Stimulated activated CD4-positive, alpha-beta T cell treated with anti-CD3 and anti-CD28 coated beads, TNF-alpha, amount 100 ng/mL, for 4 hours (primary cell): ENCODE measurements at places on chromosomes 5 and 9.

- DNase-seq: no peak
These were observed 26.0 kb downstream of the JAKMIP2 start for GRCh38 chr5:147756566-147756965.

DNA sequence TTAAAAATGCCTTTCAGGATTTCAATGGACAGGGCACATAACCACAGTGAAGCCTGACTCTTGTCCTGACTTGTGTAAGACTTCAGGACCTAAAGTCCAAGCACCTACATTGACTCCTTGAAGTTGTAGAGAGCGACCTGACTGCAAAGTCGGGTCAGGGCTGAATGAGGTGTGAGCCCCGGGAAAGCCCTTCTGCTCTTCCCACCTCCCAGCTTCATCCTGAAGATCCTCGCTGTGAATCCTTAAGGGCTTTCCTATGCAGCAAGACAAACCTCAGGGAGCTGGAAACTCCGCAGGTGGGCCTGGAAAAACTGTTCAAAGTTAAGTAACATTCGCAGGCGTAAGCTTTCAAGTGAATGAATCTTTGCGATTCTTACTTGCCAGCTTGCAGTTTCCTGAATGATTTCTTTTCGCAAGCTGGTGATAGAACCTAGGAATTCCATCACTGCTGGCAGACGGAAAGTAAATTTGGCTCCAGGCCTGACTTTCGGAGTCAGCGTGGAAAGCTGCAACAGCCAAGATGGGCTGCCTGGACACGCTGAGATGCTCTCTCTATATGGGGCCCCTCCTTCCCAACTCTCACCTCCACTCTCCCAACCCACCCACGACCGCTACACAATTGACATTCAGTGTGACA is 10.9 kb downstream of the SEMA5A start:
- DNase-seq: no peak

- no peak for DNase-seq
These were observed 1.9 kb upstream of the TMEM171 start for GRCh38 chr5:73118391-73118973.

GRCh38 chr9:130106860-130107233 is 53.1 kb downstream of the GPR107 start:
- no peak for DNase-seq

GRCh38 chr5:167577616-167578015 is 713.8 kb upstream of the WWC1 start:
- DNase-seq: no peak

DNA sequence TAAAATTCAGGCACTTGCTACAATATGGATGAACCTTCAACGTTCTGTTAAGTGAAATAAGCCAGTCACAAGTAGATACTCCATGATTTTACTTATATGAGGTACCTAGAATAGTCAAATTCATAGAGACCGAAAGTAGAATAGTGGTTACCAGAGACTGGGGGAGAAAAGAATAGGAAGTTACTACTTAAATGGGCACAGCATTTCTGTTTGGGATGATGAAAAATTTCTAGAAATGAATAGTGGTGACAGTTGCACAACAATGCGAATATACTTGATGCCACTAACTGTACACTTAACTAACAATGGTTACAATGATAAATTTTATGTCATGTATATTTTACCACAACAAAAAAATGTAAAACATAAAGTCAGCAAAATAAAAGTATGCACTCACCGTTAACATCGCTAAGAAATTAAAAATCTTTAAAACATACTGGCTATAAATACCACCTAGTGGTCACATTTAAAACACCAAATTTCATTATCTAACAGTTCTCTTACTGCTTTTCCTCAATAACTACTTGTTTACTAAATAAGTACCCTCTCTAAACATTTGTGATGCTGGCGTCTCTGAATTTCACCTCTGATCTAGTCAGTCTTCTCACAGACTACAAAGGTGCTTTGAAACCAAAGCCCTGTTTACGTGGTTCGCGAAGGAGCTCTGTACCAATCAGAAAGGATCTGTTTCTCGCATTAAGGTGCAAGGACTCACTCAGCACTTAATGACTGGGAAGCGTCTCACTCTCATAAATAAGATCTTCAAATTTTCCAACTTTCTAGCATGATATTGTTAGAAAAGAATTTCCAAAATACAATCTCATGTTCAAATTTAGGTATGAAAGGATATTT is 22.7 kb downstream of the KIF3A start:
- DNase-seq: no peak

DNA sequence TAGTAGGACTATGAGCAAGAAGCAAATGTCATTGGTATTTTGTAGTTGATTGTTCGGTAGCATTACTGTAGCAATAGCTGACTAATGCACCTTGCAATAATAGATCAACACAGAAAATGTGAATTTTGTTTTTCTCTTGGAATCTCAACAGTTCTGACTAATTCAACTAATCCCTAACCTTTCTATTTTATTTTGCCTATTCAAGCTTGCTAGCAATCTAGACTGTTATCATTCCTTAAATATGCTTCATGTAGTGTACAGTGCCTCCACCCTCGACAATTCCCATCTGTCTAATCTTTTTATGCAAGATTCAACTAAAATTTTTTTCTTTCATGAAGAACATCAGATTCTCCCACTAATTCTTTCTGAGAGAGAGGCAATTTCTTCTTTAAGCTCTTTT is 570.6 kb downstream of the PDE4D start:
- no peak for DNase-seq

DNA sequence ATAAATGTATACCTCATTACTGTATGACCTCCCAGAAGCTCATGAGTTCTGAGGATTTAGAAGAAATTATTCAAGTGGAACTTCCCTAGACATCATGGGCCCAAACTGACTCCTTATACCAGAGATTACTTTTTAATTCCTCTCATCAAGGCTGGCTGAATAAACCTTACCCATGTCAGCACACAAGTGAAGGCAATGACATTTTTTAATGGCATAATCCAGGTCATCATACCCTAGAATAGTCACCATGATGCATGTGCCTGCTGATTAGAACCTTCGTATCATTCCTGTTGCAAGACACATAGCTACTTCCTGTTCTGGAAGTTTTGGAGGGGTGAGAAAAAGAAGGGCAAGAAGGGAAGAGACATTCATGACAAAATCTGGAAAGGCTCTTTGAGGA is 49.8 kb upstream of the IFNK start:
- no peak for DNase-seq

DNA sequence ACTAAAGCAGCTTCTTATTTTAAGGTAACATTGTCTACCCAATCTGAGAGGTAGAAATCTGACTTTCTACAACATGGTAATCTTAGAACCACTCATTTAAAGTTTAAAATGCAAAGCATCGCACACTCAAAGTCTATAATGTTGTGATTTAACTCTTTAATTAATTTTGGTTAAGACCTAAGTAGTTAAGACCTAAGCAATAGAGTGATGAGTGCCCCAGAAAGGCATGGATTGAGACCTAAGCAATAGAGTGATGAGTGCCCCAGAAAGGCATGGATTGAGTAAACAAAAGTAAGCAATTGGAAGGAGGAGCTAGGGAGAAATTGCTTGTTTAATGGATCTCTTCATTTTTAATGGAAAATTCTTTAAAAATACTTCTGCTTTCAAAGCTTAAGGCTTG is 86.8 kb downstream of the NLN start:
- no peak for DNase-seq

DNA sequence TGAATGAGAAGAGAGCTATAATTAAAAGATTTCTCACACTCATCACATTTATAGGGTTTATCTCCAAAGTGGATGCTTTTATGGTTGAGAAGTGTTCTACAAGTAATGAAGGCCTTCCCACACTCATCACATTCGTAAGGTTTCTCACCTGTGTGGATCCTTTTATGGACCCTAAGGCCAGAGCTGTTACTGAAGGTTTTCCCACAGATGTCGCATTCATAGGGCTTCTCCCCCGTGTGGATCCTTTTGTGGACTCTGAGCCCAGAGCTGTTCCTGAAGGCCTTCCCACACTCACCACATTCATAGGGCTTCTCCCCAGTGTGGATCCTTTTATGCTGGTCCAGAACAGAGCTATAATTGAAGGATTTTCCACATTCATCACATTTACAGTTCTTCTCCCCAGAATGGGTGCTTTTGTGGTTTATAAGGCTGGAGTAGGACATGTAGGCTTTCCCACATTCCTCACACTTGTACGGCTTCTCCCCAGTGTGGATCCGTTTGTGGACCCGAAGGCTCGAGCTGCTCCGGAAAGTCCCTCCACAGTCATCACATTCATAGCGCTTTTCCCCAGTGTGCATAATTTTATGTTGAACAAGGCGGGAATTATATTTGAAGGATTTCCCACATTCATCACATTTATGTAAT is 10.5 kb downstream of the ZFP62 start:
- no peak for DNase-seq

DNA sequence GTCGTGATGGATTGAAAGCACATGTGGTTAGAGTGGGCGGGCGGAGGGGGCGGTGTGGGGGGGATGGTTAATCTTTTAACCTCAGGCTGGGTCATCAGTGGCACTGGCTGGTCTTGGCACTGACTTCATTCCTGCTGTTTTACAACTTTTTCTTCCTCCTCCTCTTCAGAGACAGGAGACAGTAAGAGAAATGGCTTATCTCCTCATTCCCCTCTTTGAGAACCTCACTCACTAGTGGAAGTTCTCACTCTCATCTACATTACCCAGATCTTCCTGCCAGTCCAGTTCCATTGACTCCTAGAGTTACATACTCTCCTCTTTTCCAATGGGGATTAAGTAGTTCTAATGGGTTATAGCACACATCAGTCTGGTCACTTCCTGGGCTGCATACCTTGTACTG is 42.3 kb upstream of the PPP1R26 start:
- no peak for DNase-seq

- no peak for DNase-seq
These were observed 48.8 kb upstream of the CDH10 start for GRCh38 chr5:24693609-24694008.

DNA sequence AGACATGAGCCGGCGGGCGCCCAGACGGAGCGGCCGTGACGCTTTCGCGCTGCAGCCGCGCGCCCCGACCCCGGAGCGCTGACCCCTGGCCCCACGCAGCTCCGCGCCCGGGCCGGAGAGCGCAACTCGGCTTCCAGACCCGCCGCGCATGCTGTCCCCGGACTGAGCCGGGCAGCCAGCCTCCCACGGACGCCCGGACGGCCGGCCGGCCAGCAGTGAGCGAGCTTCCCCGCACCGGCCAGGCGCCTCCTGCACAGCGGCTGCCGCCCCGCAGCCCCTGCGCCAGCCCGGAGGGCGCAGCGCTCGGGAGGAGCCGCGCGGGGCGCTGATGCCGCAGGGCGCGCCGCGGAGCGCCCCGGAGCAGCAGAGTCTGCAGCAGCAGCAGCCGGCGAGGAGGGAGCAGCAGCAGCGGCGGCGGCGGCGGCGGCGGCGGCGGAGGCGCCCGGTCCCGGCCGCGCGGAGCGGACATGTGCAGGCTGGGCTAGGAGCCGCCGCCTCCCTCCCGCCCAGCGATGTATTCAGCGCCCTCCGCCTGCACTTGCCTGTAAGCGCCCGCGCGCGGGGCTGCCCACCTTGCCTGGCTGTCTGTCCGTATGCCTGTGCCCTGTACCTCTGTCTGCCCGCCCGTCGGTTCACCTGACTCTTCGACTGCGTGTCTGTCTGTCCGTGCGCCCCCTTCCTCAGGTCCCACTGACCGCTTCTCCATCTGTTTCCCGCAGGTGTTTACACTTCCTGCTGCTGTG is 412 bp downstream of the FGF18 start:
- no peak for DNase-seq

DNA sequence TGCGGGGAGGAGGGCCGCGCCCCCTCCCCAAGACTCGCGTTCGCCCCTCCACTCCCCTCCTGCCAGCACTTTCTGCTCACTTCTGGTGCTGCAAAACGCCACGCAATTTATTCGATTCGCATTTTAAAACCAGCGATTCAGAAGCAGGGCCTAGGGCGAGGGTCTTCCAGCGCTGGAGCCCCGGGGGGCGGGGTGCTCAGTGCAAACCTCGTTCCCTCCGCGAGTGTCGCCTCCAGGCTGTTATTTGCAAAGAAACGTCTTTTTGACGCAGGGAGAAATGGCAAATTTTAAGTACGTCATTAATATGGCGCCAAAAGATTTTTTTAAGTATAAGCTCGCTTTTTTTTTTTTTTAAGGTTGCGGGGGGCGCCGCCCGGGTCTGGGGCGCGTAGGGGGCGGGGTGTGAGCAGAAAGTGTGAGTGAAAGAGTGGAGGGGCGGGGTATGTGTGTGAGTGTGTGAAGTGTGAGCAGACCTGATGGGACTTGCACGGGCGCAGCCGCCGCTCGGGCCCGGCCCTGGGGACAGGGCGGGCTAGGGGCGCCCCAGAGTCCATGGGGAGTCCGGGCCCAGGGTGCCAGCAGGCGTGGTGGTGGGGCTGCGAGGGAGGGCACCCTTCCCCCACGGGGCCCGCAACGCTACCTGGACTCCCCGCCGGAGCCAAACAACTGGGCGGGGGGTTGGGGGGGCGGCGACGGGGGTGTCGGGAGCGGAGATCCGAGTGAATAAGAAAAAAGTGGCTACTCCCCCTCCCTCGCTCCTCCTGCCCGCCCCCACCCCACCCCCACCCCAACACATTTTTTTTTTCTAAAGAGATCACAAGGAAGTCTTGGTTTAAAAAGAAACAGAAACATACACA is at the start of gene JADE2:
JADE2 (plus strand) TSS at position 845 of the 857 bp plus-strand sequence. CDS start 10,188 bp downstream, outside the sequence.
- DNase-seq: peak; percentile 66

GRCh38 chr9:6498982-6499381 is 86.0 kb downstream of the UHRF2 start:
- DNase-seq: no peak

GRCh38 chr5:9894571-9895301 is 264.6 kb upstream of the TAS2R1 start:
- DNase-seq: no peak

GRCh38 chr5:149917073-149917676 is 27.4 kb downstream of the PDE6A start:
- no peak for DNase-seq

- no peak for DNase-seq
These were observed 603.6 kb upstream of the CLINT1 start for GRCh38 chr5:158462349-158463114.
